ENCODE measurements at places on chromosomes 16 and 17.

- DNase-seq = no peak
Measured at GRCh38 chr16:71689901-71690300, 34.6 kb downstream of the PHLPP2 start.

DNA sequence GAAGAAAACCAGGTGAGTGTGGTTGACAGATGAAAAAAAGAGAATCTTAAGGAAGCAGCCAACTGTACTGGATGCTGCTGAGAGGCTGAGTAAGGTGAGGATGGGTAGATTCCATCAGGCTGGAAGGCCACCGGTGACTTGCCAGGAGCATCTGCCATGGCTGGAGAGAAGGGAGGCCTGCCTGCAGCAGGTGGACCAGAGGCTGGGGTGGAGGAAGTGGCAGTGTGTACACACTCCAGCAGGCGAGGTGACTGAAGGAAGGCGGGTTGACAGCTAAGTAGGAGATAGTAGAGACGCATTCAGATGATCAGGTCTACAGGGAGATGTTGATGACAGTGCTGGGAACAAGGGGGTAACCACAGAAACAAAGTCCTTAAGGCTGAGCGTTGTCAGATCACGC lies 69.5 kb downstream of the USP43 start:
- DNase-seq = no peak

GRCh38 chr17:6259899-6260298 lies 175.0 kb downstream of the AIPL1 start:
- no peak for DNase-seq

DNA sequence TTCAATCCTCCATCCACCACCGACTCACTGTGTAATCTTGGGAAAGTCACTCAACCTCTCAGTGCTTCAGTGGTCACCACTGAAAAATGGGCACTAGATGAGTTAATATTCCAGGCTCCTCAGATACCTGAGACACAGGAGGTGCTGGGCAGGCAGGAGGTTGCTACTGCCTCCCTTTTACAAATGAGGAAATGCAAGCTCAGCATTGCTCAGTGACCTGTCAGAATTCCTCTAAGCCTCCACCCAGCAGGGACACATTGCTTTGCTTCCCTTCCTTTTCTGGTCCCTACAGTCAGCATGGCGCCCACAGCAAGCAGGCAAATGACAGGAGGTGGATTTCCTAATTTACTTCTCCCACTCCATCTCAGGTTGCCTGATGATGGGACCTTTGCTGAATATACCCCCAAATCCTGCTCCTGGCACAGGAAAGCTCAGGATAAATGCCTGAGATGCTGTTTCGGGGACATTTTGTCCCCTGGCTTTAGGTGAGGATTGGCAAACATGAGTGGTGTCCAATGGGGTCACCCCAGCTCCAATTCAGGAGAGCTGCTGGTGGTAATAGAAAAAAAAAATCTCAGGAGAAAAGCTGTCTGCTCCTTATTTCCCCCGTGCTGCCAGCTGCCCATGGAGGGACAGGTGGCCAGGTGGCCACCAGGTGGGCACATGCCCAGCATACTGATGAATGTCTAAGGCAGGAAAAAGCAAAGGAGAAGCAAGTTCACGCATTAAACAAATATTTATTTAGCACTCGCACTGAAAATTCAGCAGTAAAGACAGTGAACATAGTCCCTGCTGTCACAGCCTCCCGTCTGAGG lies 5.0 kb upstream of the KRT13 start:
- DNase-seq = no peak

DNA sequence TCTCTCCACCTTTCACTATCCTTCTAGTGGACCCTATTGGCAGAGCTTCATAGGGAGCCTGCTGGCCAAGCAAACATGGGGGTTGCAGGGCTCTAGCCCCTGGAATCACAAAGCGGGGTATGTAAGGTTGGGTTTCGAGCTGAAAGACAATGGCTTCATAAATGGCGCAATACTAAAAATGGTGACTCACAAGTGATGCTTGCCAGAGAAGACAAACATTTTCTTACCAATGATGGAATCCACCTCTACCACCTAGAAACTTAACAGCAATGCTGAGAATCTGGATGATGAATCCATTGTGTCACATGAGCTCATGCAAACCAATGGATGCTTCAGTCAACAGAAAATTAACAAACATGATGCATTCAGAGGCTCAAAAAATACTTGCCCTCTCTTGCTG lies 375.3 kb upstream of the PSMD7 start:
- DNase-seq = no peak

GRCh38 chr17:33873201-33873617 lies 381.9 kb upstream of the CCL2 start:
- no peak for DNase-seq

GRCh38 chr16:53865494-53865863 lies 161.5 kb downstream of the FTO start:
- DNase-seq = no peak

DNA sequence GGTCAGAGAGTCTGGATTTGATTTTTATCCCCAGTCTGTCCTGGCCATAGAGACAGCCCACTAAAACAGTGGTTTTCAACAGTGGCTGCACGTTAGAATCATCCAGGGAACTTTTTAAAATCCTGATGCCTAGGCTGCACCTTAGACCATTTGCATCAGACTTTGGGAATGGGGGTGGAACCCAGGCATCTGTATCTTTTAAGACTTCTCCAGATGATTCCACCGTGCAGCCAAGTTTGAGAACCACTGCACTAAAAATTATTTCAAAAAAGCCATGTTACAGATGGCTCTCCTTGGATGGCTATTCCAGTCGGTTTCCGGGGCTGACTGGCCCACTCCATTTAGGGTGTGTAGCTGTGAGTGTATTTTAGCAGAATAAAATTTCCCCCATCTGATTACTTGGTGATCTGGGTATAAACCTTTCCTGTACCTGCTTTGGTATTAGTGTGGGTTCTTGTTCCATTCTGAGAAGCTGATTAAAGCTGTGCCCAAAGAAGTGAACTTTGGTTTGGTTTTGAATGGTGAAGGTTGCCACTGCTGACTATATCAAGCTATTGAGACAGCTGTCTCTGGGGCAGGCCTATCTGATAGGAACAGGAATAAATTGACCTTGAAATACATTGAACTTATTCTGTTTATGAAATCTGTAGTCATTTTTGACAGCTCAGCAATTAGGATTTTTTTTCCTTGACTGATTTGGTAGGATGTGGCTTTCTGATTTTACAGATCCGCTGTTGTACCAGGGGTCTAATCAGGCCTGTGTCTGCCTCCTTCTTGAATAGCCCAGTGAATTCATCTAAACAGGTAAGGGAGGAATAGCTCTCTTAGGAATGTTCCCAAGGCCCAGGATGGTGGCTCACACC lies 1.3 kb downstream of the ATP5MC1 start:
- DNase-seq = no peak

- DNase-seq = no peak
Measured at GRCh38 chr17:81076141-81076679, 41.3 kb downstream of the BAIAP2 start.

GRCh38 chr16:7689234-7689633 lies 356.6 kb downstream of the RBFOX1 start:
- no peak for DNase-seq

GRCh38 chr17:32936186-32936893 lies 8.4 kb downstream of the TMEM98 start:
- DNase-seq = no peak

- DNase-seq = no peak
Measured at GRCh38 chr17:52157603-52158449, 688 bp downstream of the CA10 start.

DNA sequence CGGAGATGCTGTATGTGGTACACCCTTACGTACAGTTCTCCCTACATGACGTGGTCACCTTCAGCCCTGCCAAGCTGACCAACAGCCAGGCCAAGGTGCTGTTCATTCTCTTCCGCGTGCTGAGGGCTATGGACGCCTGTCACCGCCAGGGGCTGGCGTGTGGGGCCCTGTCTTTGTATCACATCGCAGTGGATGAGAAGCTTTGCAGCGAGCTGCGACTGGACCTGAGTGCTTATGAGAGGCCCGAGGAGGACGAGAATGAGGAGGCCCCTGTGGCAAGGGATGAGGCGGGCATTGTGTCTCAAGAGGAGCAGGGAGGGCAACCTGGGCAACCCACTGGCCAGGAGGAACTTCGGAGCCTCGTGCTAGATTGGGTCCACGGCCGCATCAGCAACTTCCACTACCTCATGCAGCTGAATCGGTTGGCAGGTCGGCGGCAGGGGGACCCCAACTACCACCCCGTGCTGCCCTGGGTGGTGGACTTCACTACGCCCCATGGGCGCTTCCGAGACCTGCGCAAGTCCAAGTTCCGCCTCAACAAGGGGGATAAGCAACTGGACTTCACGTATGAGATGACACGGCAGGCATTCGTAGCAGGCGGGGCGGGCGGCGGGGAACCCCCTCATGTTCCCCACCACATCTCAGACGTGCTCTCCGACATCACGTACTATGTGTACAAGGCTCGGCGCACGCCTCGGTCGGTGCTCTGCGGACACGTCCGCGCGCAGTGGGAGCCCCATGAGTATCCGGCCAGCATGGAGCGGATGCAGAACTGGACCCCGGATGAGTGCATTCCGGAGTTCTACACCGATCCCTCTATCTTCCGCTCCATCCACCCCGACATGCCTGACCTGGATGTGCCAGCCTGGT lies 1.4 kb downstream of the WDR81 start:
- DNase-seq = no peak

DNA sequence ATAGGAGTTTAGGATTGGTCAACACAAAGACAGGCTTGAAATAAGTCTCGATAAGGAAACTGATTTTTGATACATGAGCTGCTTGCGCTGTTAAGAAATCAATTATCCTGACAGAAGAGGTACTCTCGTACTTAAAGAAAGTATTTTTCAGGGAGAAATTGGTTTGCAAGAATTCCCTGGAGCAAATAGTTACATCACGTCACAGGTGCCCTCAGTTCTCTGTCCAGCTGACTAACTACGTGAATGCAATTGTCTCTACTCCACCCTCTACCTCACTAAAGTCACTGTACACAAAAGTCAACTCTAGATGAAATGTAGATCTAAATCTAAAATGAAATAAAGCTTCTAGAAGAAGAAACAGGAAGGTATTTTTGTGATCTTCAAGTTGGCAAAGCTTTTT lies 130.6 kb upstream of the KCNJ16 start:
- no peak for DNase-seq

- DNase-seq = no peak
Measured at GRCh38 chr17:81794509-81794908, 9.4 kb upstream of the GCGR start.

DNA sequence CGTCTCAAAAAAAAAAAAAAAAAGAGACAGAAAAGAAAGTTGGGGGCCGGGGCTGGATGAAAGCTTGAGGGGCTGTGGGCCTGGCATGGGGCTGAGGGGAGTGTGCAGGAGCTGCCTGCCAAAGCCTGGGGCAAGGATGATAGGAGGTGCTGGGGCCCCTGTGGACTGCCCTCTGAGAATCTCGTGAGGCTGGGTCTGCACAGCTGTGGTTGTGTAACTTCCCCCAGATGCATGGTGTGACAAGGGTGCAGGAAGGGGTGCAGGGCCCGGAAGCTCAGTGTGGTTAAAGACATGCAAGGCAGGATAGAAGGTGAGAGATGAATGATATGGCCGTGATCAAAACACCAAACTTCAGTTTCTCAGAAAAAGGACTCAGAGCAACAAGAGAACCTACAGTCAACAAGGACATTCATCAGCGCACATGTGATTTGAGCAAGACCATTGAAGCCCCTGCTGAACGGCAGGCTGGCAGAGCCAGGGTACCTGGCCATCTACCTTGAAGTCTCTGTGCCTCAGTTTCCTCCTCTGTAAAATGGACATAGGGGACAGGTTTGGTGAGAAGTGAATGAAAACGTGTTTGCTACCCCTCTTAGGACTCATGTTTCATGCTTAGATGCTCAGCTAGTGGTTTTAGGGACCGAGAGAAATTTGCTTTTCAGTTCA lies 9.6 kb downstream of the IL32 start:
- DNase-seq = no peak

GRCh38 chr17:83004791-83005380 lies 74.5 kb upstream of the METRNL start:
- no peak for DNase-seq
